ENCODE measurements at places on chromosomes 12 and 14.

DNA sequence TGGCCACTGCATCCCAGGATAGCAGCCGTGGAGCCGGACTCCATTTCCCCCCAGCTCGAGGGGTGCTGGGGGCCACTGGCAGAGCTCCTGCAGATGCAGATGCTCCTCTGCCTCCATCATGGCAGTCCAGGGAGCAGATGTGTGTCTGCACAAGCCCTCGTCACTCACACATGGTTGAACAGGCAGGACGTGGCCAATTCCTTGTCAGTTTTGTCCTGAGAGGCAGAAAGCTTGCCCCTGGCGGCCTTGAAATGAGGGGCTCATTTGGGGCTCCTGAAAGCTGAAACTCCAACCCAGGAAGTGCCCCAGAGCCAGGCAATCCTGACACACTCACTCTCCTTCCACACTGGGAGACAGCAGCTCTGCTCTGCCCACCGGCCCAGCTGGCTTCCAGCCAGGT is 100.9 kb upstream of the C14orf180 start:
- DNase-seq: no peak

DNA sequence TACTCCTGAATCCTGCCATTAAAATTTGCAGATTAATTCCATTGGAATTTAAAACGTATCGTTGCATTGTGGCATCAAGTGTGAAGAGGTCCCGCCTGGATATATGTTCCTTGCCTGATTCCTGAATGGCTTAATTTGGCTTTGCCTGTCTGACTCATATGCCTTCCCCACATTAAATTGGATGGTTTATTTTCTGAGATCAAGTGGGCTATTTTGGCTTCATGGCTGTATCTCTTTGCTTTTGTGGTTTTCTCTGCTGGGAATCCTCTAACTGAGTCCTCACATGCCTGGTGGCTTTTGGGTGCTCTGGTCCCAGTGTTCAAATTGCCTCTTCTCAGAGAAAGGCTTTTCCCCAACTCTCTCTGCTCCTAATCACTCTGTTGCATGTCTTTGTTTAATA is 127.9 kb upstream of the DYRK2 start:
- no peak for DNase-seq

- no peak for DNase-seq
Observed at GRCh38 chr12:114090211-114090610, 124.1 kb upstream of the RBM19 start.

GRCh38 chr14:69610020-69610873 is 1.1 kb upstream of the SUSD6 start:
- no peak for DNase-seq

GRCh38 chr14:68158640-68159039 is 339.1 kb downstream of the RAD51B start:
- DNase-seq: no peak

DNA sequence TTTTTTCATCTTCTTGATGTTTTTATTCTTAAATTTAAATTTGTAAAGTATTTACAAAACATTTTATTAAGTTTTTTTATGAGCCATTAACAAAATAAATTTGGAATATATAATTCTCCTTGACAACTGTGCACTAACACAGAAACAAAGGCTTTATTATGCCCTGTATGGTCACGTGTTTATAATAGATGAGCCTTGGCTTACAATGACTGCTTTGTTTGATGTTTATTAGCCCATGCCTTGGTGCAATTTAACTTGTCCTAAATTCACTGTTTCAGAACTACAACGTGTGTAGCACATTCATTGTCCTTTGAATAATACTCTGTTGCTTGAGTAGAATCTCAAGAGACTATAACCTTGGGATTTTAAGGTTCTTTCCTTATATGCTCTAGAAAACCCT is 59.8 kb downstream of the CNTN1 start:
- no peak for DNase-seq

DNA sequence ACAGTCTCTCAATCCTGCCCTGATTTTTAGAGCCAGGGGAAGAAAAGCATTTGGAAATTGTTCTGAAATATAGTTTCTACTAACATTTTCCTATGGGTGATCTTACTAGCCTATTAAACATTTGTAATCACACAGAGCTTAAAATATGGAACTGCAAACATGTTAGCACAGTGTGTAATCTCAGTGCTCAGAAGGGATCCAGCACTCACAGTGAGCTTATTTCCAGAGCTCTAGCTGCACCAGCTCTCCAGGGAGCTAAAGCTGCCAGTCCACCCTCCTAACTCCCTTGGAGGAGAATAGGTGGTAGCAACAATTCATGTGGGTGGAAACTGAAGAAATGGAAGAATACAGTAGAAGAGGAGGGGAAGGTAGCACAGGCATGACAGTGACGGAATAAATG is 64.9 kb upstream of the SYT1 start:
- no peak for DNase-seq

GRCh38 chr14:52079239-52079959 is 10.5 kb upstream of the NID2 start:
- no peak for DNase-seq

- DNase-seq: no peak
Observed at GRCh38 chr14:22776215-22776614, 9.7 kb downstream of the OXA1L start.

DNA sequence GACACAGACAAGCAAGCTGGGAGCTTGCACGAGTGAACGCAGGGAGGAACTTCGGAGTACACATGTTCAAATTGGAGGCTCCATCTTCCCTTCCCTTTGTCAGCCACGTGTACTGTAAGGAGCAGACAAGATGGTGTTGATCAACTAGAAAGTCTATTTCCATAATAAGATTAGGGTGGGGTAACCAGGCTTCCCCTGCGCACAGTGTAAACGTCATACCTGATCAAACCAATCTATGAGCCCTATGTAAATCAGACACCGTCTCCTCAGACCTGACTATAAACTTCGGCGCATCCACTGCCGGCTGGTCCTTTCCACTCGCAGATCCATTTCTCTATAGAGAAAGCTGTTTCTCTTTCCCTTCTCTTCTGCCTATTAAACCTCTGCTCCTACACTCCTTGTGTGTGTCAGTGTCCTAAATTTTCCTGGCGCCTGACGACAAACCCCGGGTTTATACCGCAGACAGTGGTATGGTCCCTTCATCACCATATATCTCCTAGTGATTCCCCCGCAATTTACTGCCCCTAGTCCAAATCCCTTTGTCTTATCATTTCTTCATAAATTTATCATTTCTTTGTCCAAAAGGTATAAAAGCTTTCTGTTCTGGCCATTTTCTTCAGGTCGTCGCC is 7.5 kb upstream of the ETFBKMT start:
- DNase-seq: no peak

DNA sequence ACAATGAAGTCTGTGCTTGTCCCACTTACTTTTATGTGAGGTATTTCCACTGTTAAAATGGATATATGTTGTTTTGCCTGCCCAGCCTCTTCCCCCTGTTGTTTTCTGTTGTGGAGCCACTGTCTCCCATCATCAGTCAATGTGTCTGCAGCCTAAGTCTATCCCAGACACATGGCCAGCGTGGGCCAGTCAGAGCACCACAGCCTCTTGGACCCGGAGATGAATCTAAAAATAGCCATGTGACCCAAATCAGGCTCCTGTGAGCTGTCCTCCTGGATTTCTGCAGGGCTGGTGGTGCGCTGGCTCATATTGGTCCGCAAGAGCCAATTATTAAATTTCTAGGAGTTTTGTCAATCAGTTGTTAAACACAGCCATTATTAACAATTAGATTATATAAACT is 44.0 kb upstream of the PRICKLE1 start:
- DNase-seq: no peak

GRCh38 chr14:59333668-59334067 is 131.5 kb downstream of the GPR135 start:
- DNase-seq: no peak

DNA sequence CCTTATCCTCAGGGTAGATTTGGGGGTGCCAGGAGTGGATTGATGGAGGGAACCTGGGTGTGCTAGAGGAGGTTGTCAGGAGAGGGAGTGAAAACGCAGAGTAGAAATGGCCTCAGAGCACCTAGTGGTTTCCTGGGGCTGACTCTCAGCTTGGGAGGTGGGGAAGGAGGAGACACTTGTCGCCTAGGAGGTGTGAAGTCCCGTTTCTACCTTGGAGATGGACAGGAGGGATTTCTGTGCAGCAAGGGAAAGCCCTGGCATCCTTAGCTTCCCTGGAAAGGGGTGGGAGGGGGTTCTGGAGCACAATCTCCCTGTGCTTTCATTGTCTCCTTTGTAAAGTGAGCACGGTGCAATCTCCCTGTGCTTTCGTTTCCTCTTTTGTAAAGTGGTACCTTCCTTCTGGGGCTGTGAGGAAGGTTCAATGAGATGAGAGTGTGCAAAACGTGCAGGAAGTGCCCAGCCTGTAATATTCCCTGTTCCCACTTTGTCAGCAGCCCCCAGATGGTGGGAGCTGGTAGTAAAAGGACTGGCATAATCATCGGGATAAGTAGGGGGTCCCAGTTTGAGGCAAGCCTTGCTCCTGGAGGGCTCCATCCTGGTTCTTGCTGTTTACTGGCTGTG is 1.6 kb downstream of the OAS3 start:
- DNase-seq: no peak

GRCh38 chr12:79020106-79020505 is 155.5 kb downstream of the SYT1 start:
- DNase-seq: no peak

DNA sequence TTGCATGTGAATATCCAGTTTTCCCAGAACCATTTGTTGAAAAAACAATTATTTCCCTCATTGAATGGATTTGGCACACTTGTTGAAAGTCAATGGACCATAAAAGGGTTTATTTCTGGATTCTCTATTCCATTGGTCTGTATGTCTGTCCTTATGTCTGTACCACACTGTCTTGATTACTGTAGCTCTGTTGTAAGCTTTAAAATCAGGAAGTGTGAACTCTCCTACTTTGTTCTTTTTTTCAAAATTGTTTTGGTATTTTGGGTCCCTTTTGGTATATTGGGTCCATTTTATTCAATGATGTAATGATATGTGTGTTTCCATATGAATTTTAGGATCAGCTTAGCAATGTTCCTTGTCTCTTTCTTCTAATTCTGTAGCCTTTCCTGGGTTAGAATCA is 64.8 kb downstream of the PPP2R5C start:
- DNase-seq: no peak

GRCh38 chr12:6941267-6941666 is 2.3 kb upstream of the RNU7-1 start:
- DNase-seq: no peak

- DNase-seq: no peak
Observed at GRCh38 chr14:65045709-65046108, 56.6 kb downstream of the MAX start.

DNA sequence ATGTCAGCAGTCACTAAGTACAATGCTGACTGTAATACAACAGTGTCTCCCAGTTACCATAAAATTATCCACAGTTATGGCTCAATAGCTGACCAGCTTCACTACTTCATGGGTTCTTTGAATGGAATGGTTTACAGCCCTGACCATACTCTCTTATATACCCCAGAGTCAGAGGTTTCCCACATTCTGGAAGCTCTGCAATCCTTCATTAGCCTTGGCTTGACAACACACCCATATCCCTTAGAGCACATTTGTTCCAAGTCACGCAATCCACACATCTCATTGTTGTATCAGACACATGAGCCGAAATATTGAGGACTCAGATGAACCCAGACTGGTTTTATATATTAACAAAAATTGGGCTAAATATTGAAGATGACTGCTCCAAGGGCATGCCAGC is 209.4 kb upstream of the PLXNC1 start:
- DNase-seq: no peak

GRCh38 chr12:44334347-44334746 is 498.5 kb downstream of the TMEM117 start:
- no peak for DNase-seq

GRCh38 chr12:210277-211141 is 3.4 kb downstream of the SLC6A12 start:
- no peak for DNase-seq

- no peak for DNase-seq
Observed at GRCh38 chr12:105343836-105344235, 13.3 kb downstream of the C12orf75 start.

DNA sequence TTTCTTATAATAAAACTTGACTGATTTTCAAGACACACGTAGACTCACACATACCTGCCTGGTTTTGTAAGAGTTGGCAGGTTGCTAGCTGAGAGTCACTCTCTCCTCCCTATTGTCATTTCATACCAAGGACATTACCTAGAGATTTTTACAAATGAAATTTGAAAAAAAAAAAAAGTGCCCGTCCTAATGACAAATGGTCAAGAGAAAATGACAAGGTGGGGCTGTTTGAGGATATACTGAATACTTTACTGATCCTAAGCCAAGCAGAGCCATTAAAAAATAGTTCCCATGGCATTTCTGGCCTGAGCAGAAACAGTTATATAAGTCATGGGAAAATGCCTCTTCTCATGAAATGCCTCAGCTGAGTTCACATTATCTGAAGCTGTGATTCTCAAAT is 150.2 kb downstream of the DYRK2 start:
- no peak for DNase-seq

DNA sequence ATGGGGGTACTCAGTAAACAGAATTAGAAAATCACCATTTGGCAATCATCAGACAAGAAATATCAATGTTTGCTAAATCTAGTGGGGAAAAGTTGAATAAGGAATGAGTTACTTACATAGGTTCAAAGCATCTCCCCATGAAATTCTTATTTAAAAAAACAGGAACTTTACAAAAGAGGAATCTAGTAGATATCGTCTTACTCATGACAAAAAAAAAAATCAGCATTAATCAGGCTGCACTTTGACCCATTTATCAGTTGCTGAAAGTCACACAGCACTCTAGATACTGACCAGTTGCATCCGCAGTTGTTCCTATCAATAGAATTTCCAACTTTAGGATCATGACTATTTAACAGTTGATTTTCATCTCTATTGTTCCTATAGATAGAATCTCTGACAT is 5.8 kb upstream of the DICER1 start:
- DNase-seq: no peak

GRCh38 chr12:108696111-108696995 is 35.0 kb downstream of the CORO1C start:
- DNase-seq: no peak

DNA sequence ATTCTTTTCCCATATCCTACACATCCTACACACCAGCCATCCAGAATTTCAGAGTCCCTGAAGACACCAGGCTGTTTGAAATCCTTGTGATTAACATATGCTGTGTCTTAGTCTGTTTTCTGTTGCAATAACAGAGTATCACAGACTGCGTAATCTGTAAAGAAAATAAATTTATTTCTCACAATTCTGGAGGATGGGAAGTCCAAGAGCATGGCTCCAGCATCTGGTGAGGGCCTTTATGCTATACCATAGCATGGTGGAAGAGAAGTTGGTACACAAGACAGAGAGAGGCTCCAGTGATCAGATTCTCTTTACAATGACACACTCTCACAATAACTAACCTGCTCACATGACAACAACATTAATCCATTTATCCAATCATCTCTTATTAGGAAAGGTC is 4.1 kb downstream of the ART4 start:
- DNase-seq: no peak

- no peak for DNase-seq
Observed at GRCh38 chr12:132237772-132238487, 91.5 kb downstream of the GALNT9 start.

- no peak for DNase-seq
Observed at GRCh38 chr14:64944041-64944440, 1.5 kb upstream of the GPX2 start.

DNA sequence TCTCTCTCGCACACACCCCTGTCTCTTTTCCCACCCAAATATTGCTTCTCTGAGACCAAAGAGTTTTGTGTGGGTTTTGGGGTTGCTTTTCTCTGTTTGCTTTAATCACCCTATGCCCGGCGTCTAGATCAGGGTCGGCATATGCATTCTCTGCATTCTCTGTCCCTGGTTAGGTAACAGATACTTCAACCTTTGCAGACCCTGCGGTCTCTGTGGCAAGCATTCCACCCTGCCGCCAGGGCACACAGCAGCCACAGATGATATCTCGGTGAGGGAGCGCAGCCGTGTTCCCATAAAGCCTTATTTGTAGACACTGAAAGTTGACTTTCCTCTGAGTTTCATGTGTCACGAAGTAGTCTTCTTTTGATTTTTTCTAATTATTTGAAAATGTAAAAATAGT is 110.4 kb upstream of the FZD10 start:
- no peak for DNase-seq
